GM13976 (cell line): ENCODE measurements at places on chromosomes 2 and 18.
A peak's percentile ranks its signal among the peaks of the same experiment; 100 is the strongest.

DNA sequence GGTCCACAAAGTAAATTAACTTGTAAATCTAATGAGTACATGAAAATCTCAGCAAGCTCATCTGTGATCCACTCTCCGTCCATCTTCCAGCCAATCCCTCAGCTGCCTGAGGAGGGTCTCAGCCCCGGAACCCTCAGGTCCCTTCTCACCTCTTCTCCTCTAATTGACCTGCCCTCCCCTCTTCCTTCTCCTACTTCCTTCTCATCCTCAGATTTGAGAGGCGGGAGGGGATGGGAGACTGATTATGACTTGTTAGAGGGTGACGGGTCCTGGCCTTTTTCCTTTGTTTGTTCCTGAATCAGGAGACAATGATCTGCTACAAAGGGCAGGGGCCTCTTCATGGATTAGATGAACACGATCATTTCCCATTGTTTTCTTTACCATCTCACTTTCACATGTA, 80.1 kb downstream of the CYBRD1 start:
- no peak for DNase-seq

DNA sequence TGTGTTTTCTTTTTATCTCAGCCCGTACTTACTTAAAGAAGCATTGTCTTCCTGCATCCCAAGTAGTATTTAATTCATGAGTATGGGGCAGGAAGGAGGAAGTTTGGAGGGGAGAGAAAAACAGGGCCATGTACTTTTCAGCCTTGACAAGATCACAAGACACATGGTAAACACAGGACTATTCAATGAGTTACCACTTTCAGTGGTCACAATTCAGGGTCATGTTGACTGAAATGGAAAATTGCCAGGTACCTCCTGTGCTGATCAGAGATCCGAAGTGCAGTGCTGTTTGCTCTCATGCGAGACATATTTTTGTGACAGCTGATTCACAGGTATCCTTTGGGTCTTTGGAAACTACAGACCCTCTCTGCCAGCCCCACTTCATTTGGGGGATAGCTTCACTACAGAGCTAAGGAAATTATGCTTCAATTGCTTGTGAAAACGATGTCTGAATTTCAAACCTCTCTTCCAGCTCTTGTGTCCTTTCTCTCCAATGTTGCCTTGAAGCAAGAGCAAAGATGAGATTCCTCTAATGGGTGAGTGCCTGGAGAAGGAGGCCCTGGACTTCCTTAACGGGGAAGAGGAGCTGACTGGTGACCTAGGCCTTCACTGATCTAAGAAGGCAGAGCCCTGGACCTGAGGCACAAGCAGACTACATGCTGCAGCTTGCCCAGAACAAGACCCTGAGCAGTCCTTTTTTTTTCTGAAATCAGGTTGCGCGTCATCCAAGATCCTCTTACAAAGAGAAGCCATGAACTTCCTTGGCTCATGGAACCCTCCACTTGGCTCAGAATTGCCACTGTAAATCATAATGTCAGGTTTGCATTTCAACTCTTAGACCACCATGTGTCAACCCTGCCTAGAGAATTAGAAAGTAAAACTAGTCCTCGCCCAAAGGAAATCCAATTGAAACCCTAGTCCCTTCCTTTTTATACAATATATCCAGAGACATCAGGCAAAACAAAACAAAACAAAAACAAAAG, 44.1 kb downstream of the EVA1A start:
- DNase-seq = no peak

DNA sequence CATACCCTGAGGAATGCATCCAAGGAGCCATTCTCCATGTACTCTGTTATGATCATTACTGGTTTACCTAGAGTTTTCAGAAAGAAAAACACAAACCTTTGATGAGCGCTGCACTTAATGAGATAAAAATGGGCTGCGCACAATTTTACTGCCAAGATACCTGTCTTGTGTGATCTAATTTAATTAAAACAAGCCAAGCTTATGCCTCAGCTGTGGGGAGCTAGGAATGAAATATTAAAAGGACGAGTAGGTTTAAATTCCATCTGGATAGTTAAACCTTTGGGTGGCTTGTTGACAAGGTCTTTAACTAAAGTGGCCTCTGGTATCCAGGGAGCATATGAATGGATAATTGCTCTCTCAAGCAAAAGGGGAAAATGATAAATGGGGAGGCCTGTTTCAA, 135.0 kb downstream of the EPHA4 start:
- no peak for DNase-seq

GRCh38 chr18:6058941-6059340, 163.6 kb upstream of the TMEM200C start:
- DNase-seq = no peak

GRCh38 chr2:109173311-109174171, 44.5 kb downstream of the SH3RF3 start:
- DNase-seq = no peak

DNA sequence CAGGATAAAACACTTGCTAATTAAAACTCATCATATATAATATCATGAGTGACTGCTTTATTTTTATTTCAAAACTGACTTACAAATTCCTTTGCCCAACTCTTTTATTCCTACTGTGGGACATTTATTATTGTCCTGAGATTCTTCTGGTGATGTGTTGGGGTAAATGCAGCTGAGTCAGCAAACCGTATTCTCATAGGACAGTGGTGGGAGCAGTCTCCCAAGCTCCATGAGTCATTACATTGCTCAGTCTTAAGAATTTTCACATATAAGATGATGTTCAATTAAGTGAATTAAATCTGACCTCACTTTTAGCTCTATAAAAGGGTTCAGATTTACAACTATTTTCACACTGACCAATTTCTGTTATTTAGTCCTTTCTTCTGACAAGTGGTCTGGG, 1530.7 kb downstream of the LRP1B start:
- no peak for DNase-seq

DNA sequence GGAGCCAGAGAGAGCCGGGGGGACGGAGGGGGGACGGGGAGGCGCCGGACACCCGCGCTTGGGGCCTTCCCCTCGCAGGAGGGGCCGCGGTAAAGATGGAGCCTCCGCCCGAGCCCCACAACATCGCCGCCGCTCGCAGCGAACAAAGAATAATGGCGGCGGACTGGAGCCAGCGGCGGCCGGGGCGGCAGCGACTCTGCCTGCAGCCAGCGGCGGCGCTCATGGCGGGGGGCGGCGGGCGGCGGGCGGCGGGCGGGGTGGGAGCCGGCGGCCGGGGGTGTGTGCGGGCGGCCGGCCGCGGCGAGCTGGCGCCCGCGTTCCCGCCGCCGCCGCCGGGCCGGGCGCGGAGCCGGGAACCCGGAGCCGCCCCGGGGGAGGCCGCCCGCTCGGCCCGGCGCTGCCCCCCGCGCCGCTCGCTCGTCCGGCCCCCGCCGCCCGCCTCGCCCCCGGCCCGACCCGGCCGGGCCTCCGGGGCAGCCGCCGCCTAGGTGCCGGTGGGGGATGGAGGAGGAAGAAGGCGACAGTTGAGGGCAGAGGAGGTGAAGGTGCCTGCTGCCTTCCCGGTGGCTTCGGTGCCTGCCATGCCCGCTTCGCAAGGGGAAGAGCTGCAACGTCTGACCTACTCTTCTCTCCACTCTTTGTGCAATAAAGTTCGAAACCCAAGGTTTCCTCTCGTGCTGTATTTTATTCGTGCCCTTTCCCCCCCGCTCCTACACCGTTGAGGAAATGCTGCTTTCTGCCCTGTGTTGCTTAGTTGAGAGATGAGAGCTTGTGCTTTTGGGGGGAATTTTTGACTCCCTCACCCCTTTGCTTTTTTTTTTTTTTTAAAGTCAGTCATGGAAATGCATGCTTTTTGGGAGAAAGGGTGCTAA, 634 bp downstream of the CREB1 start:
- DNase-seq = peak; percentile 48

GRCh38 chr2:66041902-66042657, 392.8 kb upstream of the MEIS1 start:
- DNase-seq = no peak

DNA sequence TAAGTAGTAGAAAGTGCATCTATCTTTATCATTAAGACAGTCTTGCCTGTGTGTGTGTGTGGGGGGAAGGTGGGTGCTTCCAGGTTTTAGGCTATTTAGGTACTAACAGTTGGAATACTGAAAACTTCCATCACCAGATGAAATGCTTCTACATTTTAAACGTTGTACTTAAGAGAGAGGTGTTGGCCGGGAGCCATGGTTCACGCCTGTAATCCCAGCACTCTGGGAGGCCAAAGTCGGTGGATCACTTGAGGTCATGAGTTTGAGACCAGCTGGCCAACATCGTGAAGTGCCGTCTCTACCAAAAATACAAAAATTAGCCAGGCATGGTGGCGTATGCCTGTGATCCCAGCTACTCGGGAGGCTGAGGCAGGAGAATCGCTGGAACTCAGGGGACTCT, 4.0 kb downstream of the NETO1 start:
- DNase-seq = no peak

DNA sequence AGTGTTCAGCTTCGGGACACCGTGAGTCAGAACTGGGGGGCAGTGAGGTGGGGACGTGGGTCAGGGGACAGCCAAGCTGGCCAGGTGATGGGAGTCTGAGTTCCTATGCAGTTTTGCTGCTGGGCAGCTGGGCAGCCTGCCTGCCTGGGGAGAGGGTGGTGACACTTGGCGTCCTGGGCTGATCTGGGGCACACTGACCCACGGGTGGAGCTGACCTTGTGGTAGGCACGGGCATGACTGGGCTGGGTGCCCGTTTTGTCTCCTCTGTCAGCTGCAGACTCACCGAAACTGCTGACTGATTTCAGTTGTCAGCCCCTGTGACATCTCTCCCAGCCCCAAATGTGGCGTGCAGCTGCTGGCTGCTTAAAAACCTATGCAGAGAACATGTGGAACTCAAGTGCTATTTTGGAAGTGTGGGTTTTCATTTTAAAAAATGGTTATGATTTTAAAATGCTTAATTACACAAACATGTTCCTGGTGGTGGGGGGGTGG, 32.6 kb upstream of the E2F6 start:
- DNase-seq = peak; percentile 60

DNA sequence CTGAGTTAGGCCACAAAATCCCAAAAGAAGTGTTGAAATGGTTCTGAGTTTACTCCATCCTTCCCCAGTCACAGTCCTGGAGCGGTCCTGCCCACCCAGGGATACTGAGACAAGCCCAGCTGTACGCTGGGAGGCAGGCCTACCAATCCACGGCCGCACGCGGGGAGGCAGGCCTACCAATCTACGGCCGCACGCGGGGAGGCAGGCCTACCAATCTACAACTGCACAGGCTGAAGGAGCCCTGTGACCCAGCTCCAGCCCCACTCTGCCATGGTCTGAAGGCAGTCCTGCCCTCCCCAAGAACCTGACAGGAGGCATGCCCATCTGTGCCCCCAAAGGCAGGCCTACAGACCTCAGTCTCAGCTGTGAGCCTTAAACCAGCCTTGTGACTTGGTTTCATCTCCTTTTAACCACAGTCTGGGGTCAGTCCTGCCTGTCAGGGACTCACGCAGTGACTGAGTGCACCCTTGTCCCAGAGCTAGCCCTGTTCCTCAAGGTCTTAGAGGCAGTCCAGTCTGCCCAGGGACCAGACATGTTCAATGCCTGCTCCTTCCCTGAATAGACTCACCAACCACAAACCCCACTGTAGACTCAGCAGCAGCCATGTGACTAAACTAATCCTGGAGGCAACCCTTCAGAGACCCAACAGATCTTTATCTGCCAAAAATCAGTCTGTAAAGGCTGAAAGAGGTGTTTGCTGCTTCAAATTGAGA, 36.8 kb downstream of the GPC1 start:
- DNase-seq = peak; percentile 12

DNA sequence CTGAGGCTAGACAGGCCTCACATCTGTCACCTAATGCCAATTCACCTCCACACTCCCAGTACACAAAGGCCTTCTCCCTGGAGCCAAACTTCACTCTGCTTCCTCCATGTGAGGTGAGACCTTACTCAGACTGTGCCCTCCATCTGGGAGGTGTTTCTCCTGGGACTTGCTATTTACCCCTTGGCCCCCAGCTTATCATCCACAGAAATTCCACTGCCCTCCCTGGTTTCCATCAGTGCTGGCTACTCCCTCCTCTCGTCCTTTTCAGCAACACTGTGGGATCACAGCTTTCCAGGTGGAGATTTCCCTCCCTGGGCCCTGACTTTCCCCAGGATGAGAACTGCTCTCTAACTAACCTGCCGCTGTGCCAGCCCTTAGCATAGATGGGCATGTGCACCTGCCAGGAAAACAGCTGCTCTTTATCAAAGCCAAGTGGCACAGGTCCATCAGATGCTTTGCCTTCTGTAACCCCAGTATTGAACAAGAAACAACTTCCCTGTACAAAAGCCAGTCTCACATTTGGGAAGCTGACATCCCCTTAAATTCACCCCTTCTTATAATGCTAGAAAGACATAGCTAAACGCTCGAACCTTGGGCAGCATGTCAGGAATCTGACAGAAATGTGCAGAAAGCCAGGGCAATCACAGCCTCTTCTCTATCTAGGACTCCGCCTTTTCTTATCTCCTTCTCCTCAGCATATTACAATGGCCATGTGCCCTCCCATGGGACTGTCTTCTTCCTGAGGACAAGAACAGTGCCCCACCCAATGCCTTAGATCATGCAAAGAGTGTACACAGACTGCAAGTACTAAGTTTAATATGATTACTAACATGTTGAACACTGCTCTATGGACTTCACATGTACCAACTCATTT, 535.5 kb upstream of the ID2 start:
- DNase-seq = no peak

GRCh38 chr2:73972846-73973245, 11.9 kb upstream of the TET3 start:
- DNase-seq = no peak

DNA sequence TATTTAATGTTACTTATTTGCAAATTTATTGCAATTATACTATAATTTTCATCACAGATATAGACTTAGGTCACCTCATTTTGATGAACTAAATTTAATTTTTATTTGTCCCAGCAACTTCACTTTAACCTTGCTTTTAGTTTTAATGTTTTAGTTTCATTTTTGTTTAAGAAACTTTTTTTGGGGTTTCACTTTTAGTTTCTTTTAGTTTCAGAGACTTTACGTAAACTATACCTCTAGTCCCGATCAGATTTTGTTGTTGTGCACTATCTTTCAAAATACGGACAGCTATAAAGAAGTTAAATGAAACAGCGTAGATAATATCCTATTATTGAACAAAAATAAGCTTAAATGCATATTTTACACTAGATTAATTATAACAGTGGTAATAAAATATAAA, 460.5 kb downstream of the ERBB4 start:
- peak; percentile 5 for DNase-seq

DNA sequence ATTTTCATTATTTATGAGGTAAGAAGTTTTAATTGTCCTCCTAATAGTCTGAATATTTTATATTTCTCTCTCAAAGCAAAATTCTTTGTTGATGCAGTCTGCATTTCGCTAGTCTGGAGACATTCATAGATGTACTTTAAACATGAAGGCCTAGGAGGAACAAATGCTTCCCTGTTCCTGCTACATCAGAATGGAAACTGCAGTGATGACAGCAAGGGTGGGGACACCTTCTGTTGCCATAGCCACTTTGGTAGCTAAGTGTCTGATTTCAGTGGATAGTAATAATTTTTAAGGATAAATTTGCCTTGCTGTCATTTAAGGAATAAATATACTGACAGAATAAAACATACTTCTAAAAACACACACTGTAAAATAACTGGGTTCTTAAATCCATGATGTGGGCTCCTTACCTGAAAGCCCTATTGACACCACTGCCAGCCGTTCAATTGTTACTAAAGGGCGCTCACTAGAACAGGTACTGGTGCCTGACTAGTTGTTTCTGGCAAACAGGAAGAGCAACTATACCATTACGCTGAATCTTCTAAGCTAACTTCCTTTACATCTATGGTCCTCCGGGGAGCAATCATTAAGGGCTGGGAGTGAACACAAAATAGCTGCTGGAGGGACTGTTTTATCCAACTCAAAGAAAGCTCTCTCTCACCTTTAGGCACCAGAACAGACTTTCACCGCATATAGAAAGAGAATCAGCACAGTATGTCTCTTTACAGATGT, 88.2 kb downstream of the TMEM131 start:
- no peak for DNase-seq
